Effector memory CD8-positive, alpha-beta T cell (primary cell): ENCODE measurements at places on chromosomes 2 and 18.

- no peak for DNase-seq
Observed at GRCh38 chr2:108617617-108618016, 83.3 kb downstream of the LIMS1 start.

- DNase-seq = no peak
Observed at GRCh38 chr2:95019572-95019971, 5.9 kb upstream of the MAL start.

- no peak for DNase-seq
Observed at GRCh38 chr18:58208207-58208932, 164.3 kb downstream of the NEDD4L start.

DNA sequence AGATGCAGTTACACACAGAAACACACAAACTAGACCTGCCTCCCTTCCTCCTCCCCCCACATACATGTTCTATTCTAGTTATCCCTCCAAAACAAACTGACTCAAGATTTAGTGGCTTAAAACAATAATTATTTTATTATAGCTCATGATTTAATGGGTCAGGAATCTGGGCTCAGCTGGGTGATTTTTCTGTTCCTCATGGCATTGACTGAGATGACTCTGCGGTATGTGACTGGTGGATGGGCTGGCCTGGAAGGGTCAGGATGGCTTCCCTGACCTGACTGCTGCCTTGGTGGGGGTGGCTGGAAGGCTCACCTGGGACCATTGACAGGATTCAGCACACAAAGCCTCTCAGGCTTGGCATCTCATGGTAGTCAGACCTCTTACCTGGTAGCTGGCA is 33.7 kb upstream of the NTSR2 start:
- no peak for DNase-seq

DNA sequence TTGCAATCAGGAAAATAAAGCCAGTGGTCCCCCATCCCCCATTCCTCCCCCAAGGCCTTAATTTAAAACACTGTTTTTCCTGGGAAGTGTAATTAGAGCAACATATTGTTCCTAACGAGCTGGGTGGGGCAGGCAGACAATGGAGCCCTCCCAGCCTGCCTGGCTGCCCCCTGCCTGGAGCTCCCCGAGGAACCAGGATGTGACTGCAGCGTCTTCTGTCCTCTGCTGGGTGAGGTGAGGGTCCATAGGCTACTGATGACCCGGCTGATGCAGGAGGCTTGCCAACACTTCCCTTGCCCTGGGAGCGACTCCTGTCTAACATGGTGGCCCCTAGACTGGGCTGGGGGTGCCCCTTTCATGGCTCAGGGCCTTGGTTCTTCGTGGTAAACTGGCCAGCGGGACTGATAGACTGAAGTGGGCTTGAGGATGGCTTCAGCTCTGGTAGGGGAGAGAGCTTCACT is 152.4 kb downstream of the DYSF start:
- no peak for DNase-seq

GRCh38 chr18:31429623-31430022 is 17.9 kb upstream of the DSG3 start:
- DNase-seq = no peak

DNA sequence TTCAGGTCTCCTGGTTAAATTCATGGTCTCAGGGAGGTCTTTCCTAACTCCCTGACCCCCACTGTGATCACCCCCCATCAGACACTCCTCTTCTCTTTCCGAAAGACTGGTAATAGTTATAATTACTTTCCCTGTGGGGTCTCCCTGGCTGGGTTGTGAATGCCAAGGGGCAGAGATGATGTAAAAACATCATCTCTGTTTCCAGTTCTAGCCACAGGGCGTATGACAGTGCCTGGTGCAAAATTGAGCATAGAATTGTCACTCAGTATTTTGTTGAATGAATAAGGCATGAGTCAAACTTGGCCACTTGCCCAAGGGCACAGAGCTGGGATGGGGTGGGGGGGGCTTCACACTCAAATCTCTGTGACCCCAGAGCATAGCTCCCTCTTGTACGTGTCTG is 65.2 kb downstream of the LTBP1 start:
- DNase-seq = no peak

DNA sequence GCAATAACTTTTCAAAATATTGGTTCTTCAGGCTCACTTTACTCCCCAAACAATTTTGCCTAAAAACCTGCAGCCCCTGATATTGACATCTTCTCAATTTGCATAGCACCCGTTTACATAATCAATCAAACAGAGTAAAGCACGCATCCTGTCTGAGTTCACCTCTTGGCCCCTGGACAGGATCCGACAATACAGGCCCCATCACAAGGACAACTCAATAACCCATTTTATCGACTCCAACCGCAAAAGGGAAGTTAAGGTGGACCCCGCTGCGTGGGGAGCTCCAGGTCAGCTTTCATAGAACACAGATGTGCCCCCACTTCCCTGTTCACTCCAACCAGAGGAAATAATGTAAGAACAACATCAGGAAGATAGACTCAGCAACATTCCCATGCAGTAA is 44.7 kb downstream of the TTC32 start:
- DNase-seq = no peak

DNA sequence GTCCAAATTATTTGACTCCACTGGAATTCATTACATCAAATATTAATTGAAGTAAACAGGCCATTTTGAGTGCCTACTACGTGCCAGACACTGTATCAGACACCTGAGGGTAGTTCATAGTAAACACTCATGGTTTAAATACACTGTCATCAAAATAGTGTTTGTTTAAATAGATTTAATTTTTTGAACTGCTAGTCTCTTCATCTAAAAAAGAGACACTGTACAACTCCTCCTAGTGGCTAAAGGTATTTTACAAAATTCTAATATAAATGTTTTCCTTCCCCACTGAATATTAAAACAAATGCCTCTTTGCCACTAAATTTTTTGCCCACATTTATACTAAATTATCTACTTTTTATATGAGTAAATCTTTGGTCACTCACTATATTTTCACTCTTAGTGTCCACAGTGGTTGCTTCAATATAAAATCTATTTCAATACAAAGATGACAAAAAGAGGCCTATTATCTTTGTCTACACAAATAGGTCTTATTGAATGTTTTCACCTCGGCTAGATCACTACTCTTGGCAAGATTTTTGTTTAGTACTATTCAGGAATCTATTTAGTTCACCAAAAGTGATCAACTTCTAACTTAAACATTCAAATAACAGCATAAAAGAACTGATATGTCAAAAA is 122.1 kb downstream of the TMEM247 start:
- DNase-seq = no peak

GRCh38 chr2:39494784-39495251 is 57.7 kb upstream of the MAP4K3 start:
- no peak for DNase-seq

DNA sequence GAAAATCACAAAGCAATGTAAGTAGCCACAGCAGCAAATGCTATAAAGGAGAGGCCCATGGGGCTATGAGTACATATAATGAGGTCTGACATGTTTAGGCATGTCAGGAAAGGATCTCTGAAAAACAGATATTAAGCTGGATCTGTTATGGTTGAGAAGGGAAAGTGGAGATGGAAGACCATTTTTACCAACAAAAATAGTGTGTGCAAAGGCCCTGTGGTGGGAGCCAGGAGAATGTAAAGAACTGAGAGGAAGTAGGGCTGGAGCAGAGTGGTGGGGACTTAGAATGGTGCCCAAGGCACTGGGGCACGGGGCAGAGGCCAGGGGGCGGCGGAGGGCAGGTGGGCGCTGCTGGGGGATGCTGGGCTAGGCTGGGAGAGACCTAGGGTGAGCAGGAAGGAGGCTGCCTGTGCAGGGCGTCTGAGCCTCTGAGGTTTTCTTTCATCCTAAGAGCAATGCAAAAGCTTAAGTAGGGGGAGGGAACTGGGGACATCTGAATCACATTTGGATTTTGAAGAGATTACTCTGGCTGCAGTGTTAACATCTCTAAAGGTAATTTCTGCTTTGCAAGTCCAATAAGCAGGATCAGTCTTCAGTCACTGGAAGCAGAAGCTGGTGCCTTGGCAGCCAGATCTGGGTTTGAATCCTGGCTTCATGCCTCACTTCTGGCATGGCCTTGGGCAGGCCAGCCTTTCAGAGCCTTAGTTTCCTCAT is 4.9 kb upstream of the AGFG1 start:
- DNase-seq = no peak

DNA sequence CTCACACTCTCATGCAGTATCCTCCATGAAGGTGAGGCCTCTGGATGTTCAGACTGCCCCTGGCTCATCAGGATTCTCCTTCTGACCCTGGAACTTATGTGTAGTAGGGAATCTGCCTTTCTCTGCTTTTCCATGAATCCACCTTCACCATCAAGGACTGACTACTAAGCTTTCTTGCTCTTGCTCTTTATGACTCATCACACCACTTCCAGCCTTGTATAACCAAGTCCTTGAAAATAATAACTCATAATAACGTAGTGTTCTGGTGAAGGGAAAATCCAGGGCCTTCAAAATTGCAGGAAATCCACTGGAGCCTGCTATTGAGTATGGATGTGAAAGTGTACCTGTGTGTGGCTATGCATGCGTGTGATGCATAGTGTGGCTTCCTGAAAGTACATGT is 11.3 kb upstream of the KCNS3 start:
- DNase-seq = no peak

GRCh38 chr2:119455066-119455718 is 23.5 kb downstream of the TMEM37 start:
- DNase-seq = no peak

DNA sequence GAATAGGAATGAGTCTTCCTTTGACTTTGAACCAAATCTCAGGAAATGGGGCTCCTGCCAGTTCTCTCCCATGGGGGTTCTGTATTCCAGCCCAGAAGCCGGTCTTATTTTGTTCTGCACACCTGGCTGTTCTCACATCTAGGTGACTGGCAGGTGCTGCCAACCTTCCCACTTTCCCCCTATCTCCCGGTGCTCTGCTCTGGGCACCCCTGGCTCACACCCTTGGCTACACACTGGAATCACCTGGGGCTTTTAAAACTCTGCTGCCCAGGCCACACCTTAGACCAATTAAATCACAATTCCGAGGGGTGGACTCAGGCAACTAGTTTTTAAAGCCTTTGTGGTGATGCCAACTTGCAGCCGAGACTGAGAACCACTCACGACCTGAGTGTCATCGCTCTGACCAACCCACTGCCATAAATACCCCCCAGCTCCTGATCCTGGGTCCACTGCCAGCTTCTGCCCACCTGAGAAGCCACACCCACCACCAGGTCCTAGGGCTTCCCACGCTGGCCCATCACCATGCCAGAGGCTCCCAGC is 69.2 kb downstream of the KCNF1 start:
- DNase-seq = no peak

DNA sequence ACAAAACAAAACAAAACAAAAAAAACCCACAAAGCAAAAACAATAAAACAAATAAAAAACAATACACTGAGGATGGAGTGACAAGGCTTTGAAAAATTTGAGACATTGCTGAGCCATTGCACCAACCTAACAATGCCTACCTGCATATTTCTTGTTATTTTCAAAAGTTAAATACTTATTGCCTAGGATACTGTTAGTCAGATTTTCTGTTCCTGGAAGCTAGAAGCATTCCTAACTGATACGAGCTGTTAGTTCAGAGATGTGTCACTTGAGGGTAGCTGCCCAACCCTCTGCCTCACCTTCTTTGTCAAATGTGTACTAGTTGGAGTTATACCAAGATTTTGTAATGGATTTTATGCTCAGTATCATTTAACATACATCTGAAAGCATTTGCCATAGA is 187.2 kb downstream of the TXNL1 start:
- no peak for DNase-seq

- no peak for DNase-seq
Observed at GRCh38 chr18:7034924-7035323, 82.7 kb downstream of the LAMA1 start.

DNA sequence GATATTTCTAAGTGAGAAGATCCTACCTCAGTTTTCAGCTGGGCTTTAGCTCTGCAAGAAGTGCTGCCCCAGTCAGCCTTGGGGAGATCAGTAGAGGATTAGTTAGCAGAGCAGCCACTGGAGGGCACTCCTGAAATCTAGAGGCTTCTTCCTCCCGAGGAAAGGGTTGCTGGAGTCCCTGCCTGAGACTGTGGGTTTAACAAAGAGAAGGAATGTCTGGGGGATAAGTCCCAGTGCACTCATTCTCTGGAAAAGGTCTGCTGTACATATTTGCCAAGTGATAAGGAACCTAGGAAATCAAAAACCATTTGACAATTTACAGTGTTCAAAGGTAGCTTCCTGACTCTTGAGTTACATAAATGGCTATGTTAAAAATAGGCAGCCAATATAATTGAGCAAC is 207.2 kb downstream of the SLC8A1 start:
- no peak for DNase-seq

GRCh38 chr2:23363831-23364230 is 21.1 kb upstream of the KLHL29 start:
- no peak for DNase-seq

GRCh38 chr2:48584551-48584950 is 33.1 kb upstream of the GTF2A1L start:
- no peak for DNase-seq

DNA sequence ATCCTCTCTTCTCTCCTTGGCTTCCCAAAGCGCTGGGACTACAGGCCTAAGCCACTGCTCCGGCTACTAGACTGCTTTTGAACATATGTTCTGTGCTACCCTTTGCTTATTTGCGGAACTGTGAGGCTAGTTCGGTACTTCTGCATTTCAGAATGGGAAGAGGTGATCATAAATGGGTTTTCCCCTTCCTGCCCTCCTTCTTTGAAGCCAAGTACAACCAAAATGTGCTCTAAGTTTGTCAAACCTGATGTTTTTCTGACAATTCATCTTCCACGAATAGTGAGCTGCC is 1.7 kb upstream of the ESCO1 start:
- no peak for DNase-seq

DNA sequence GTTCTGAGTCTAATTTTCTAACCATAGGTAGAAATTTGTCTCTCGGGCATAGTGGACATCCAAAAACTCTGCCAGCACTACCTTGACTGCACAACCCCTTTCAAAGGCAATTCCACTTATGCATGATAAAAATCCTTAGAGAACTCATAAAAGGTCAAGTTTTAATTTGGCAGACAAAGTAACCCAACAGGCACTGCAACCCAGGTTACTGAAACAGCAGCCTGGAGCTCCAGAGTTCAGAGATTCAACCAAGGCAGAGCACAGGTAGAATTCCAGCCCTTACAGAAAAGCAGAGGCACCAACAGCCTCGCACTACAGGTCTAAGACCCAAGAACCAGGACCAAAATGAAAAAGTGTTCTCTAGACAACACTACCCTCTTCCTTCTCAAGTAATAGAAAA is 1.8 kb downstream of the DTNB start:
- no peak for DNase-seq

DNA sequence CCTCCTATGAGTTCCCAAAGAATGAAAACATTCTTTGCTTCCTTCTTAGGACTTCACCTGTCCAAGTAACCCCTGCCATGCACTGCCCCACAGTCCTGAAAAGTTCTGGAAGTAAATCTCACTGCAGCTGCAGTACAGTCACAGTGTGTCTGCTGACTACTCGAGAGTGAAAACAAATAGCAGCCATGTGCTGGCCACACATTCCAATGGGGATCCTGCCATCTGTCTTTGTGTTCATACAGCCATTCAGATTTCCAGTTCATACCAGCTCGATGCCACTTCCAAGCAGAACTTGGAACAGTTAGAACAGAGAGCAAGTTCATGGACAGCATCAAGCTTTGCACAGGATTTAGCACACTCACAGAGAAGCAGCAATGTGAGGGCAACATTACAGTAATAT is 629.9 kb upstream of the ACVR2A start:
- DNase-seq = no peak
